ENCODE measurements at places on chromosomes 12 and 14.

GRCh38 chr14:57845316-57845715 lies 20.6 kb downstream of the SLC35F4 start:
- no peak for DNase-seq

GRCh38 chr14:104421401-104421821 lies 158.2 kb upstream of the C14orf180 start:
- no peak for DNase-seq

DNA sequence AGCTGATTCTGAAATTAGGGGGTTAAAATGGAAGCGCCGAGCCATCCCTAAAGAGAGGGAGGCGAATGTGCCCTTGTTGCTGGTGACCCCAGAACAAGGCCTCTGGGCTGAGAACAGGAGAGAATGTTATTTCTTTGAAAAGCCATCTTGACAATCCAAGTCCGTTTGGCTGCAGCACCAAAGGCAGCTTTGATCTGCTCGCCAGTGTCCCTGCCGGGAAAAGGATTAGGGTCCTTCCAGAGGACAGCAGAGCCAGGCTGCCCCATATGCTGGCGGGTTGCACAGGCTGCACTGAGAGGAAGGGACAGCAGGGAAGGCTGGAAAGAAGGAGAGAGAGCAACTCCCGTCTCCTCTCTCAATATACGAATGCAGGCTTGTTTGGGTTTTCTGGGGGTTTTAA lies 141.7 kb downstream of the TMEM132C start:
- no peak for DNase-seq

- no peak for DNase-seq
These were observed 42.8 kb upstream of the TCL1A start for GRCh38 chr14:95756751-95757150.

DNA sequence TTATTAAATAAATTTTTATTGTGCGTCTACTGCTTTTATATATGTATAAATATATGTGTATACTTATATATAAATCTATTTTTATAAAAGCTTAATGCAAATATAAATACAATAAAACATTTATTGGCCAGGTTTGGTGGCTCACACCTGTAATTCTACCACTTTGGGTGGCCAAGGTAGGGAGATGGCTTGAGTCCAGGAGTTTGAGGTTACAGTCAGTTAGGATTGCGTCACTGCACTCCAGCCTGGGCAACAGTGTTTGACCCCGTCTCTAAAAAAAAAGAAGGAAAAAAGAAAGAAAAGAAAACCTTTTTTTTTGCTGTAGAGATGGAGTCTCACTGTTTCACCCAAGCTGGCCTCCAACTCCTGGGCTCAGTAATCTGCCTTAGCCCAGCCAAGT lies 20.9 kb downstream of the ACTR6 start:
- no peak for DNase-seq

- no peak for DNase-seq
These were observed 23.7 kb downstream of the MFAP5 start for GRCh38 chr12:8638951-8639350.

GRCh38 chr14:68047906-68048305 lies 228.3 kb downstream of the RAD51B start:
- no peak for DNase-seq

DNA sequence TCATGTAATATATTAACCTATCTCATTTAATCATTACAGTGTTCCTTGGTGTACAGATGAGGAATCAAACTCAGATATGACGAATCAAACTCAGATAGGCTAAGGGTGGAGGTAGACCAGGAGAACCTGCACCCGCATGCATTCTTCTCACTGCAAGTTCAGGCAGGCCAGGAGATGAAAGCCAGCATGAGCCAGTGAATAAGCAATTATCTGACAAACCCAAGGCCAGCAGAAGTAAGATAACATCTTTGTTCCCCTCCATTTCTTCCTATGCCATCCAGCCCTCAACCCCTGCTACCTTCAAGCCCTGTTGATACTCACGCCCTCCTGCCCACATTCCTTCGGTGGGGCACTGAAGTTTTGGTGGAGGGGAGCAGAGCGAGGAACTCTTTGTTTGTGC lies 152.2 kb downstream of the ETV6 start:
- DNase-seq, result no peak

DNA sequence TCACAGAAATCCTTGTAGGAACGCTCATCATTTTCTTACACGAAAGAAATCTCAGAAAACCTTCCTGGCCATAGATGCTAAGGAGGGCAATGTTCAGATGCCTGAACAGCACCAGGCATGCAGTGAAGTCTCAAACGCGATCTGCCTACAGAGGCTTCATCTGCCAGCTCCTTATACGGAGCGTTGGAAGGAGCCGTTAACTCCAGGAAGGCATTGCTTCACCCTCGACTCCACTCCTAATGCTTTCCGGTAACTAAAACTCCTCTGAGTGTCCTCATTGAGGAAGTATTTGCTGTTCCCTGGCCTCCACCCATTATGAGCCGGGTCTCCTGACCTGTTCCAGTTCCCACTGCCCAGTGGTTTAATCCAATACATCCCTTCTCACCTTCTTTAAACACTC lies 502.7 kb downstream of the BCL11B start:
- DNase-seq, result no peak

GRCh38 chr12:131371401-131372170 lies 339.3 kb upstream of the SFSWAP start:
- DNase-seq, result no peak

DNA sequence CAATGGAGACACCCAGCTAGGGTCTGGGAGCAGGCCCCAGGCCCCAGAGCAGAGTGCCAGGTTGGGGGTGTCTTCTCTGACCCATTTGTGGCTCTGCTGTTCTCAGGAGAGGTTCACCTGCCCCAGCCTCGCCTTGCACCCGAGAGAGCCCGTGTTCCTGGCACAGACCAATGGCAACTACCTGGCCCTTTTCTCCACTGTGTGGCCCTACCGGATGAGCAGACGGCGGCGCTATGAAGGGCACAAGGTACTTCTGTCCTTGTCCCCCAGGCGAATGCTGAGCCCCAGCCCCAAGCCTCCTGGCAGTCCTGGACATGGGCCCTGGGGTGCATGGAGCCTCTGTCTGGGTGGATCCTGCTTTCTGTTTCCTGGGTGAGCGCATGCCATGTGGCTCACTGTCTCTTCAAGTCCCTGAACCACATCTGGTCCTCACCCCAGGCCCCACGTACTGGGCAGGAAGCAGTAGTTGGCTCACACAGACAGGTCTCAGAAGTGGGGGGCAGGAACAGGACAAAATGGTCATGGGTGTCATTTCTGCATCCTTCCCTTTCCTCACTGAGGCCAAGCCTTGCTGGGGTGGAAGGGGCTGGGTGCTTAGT lies 58.2 kb downstream of the BEGAIN start:
- no peak for DNase-seq

- DNase-seq, result peak; percentile 24
These were observed 3.3 kb downstream of the PXN start for GRCh38 chr12:120261951-120262851.

DNA sequence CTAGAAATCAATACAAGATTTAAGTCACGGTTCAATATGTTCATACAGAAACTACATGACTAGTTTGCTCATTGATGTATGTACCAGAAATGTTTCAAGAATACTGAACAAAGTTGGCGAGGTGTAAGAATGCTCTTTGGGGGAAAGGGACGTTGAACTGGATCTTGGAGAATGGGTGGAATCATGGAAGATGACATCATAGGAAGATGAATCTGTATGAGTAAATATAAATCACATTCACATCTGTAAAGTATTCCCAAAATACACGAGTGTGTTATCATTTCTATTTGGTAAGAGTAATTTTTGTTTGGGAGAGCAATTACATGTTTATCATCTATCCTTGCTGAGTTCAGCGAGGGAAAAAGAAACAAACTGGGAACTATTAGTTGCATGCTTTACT lies 162.2 kb upstream of the TMTC1 start:
- no peak for DNase-seq

GRCh38 chr12:7985802-7986418 lies 46.6 kb upstream of the FOXJ2 start:
- DNase-seq, result no peak

DNA sequence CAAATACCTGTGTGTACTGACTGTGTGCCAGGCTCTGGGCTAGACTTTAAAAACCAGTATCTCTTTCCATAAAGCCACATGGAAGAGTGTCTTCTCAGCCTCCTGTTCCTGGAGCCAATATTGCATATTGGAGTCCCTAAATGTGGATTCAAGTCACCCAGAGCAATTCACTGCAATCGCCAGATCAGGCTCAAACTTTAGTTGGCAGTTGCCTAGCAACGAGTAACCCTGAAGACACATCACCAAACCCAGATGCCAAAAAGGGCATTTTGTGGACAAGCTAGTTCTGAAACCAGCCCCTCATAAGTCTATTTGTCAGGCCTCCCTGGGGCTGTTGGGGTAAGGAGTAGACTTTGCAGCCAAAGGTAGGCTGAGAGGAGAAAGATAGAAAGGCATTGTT lies 13.7 kb downstream of the DPF3 start:
- DNase-seq, result no peak

DNA sequence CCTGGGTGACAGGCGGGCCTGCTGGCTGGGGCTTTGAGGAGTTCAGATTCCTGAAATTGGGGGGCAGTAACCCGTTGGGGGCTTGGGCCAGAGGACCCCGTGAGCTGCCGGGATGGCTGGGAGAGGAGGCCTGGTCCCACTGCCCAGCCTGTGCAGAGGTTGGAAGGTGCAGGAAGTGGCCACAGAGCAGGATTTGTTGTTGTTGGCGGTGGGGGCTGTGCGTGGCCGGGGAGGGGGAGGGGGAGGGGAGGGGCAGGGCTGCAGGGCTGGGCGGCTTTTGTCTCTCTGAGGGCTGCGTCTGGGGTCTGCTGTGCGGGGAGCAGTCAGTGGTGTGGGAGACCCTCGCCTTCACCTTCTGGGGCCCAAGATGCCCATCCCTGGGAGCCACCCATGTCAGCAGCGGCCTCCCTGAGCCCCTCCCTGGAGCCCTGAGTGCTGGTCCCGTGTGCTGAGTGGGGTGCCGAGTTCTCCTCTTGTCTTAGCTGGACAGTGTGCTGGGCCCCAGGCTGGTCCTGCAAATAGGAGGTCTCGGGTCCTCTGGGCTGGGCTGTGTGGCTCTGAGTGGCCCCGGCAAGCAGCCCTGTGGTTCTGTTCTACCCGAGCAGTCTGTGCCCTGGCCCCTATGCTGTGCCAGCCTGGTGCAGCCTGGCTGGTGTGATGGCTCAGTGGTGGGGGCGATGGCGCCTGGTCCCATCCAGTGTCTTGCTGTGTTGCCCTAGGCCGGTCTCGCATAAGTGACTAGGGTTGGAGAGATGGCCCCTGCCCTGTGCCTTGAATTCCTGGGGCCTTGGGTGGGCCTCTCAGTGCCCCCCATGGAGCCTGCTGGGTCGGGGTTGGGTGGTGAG lies 10.3 kb downstream of the KIF26A start:
- DNase-seq, result no peak

DNA sequence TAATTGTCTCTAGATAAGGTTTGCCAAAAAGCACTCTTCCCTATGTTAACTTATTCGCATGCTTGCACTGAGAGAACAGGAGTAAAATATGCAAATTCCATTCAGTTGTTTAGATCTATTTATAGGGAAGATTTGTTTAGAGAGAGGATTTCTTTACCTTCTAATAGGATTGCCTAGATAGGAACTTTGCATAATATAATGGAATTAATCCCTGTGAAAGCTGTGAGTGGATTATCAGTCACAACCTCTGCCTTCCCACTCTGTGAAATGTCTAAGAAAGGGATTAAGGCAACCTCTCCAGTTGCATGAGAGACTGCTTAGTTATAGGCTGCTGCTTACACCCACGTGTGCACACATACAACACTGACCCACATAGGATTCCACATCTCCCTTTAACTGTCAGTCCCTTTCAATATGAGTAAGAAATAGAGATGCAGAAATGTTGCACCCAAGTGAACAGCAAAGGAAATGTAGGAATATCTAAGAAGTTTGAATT lies 83.2 kb downstream of the ALG10B start:
- no peak for DNase-seq

DNA sequence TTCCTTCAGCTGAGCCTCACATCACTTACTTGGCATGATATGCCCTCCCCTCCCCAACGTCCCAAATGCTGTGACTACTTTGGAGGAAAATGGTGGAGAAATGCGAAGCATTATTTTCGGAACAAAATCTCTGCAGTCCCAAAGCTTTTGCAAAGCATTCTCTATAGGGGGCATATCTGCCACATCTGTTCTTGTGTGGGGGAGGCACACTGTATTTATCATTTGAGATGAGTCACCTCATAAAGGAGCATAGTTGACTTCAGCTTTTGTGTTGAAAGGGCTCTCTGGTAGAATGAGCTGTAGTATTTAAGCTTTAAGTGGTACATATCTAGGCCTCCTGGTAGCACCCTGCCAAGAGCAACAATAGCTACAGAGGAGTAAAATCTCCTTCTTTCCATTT lies 447.5 kb downstream of the ADAMTS20 start:
- DNase-seq, result no peak

- DNase-seq, result no peak
These were observed 151.6 kb downstream of the TTLL5 start for GRCh38 chr14:75812622-75813021.

DNA sequence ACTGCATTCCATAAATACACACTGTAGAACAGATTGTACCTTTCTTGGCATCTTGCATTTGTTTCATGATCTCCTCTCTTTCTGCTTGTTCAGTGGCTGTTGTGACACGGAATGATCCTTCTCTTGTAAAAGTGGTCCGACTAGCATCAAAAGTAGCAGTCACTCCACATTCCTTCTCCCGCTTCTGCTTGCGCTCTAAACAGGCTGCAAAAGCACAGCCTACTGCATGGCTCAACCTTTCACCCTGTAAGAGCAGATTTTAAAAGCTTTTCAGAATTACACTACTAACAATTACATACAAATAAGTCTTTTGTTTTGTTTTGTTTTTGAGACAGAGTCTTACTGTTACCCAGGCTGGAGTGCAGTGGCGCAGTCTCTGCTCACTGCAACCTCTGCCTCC lies 49.8 kb downstream of the PAPLN start:
- no peak for DNase-seq

DNA sequence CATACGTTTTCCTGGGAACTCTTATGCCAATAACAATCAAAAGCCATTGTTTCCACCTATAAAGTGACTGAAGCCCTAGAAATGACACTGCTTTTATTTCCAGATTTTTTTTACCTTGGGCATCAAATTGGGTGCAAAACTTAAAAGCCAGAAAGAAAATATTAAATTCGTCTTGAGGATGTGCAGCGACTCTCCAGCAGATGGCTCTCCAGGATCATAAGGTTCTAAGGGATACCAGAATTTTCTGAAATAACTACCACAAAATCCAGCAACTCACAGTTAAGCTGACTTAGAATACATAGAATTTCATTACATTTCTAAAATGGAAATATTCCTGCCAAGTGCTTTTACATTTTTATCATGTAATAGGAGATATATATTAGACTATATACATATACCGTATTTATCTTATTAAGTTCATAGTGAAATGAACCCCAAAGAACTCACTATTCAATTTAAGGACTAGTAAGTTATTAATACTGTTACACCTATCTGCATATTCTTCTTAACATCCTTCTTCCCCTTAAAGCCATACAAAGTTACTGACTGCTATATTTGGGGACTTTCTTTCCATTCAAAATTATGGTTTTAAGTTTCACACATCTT lies 44.0 kb downstream of the ARMH4 start:
- peak; percentile 55 for DNase-seq

Data from Jurkat, Clone E6-1 (cell line).